ENCODE measurements at places on chromosomes 11 and 22. TPM values are rescaled to one million over a fixed set of nuclear protein-coding genes. Genes with fewer than 3 reads are reported as not detected.

DNA sequence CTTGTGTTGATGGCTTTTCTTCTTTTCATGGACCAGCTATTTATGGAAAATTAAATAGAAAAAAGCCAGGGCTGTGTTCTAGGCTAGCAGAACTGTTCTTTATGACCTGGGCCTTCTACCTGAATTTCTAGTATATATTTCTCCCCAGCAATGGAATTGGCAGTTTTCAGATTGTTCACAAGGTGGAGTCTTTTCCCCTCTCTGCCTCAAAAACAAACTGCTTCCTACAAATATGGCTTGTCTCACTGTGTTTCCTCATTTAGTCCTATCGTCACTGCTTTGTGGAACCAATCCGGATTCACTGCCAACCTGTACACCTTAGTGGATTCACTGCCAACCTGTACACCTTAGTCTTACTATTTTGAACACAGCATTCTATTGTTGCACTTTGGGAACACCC lies 5.0 kb upstream of the APOL5 start:
- DNase-seq = no peak

GRCh38 chr11:119832202-119832935 lies 103.4 kb upstream of the NECTIN1 start:
- DNase-seq = no peak

DNA sequence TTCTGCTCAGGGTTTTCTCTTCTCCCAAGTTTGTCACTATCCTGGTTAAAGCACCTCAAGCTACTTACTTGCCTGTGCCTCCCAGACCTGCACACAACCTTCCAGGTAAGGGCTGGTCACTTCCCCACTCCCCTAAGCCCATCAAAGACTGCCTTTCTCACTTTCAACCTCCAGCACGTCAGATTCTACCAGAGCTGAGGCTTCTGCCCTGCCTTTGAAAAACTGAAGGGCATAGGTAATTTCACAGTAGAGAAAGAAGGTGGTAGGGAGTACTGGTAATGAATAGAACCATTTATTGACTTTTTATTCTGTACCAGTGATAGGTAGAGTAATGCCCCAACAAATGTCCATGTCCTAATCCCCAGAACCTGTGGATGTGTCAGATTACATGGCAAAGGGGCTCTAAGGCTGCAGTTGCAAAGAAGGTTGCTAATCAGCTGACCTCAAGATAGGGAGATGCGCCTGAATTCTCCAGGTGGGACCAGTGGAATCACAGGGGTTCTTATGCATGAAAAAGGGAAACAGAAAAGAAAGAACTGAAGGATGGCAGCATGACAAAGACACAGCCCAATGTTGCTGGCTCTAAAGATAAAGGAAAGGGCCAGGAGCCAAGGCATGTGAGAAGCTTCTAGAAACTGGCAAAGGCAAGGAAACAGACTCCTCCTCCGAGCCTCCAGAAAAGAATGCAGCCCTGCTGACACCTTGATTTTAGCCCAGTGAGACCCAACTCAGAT lies 89.0 kb downstream of the SLC1A2 start:
- no peak for DNase-seq

The SMIM35 gene
- 0.36 TPM for total RNA-seq

The NPTXR gene
- 6.3 TPM for total RNA-seq

DNA sequence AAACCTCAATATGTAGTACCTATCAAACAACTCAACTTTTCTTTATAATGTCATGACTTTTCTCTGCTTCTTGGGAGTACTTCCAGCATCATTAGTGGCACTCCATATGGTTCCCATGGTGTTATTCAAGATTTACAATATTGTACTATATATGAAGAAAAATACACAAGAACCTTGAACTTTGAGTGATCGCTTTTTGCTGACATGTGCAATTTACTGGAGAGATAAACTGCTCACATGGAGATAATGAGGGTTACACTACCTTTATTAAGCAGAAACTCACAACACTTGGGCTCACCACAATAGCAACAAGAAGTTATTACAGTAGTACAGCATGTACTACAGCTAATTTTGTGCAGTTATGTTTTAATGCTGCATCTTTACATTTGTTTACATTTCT lies 388.2 kb downstream of the DLG2 start:
- DNase-seq = no peak

The NPAS4 gene
- total RNA-seq = not detected

The ALDH3B2 gene
- total RNA-seq = not detected

- DNase-seq = no peak
Measured at GRCh38 chr11:95095858-95096587, 6.4 kb downstream of the ENDOD1 start.
